ENCODE measurements at places on chromosomes 1 and 21. TPM values are rescaled to one million over a fixed set of nuclear protein-coding genes. Genes with fewer than 3 reads are reported as not detected.

The HPDL gene
- 0.71 TPM for total RNA-seq

The NPPA gene
- not detected for total RNA-seq

The FCAMR gene
- not detected for total RNA-seq

The PCBP3 gene
- 0.54 TPM for total RNA-seq

The MPL gene
- total RNA-seq: not detected

The RGSL1 gene
- total RNA-seq: not detected

GRCh38 chr1:8133190-8133589 is 107.1 kb upstream of the ERRFI1 start:
- no peaks in the 10 kb centered on the region for H3K36me3 ChIP-seq
- H3K27me3 ChIP-seq: no peaks in the 10 kb centered on the region
- H3K27ac ChIP-seq: peak overlapping the region; percentile 96
- DNase-seq: no peak
- peaks cover 36% of the 10 kb centered on the region for H3K4me1 ChIP-seq

DNA sequence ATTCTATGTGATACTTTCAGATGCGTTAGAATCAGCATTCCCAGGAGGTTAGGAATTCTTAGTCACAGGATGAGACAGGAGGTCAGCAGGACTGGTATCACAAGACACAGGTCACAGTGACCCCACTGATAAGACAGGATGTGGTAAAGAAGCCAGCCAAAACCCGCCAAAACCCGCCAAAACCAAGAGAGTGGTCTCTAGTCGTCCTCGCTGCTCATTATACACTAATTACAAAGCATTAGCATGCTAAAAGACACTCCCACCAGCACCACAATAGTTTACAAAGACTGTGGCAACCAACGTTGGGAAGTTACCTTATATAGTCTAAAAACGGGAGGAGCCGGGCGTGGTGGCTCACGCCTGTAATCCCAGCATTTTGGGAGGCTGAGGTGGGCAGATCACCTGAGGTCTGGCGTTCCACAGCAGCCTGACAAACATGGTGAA is 13.9 kb upstream of the ACTA1 start:
- no peak overlapping the region for H3K4me3 ChIP-seq
- no peak overlapping the region for H3K27ac ChIP-seq
- no peaks in the 10 kb centered on the region for H3K4me1 ChIP-seq
- no peaks in the 10 kb centered on the region for H3K27me3 ChIP-seq
- DNase-seq: no peak
- H3K36me3 ChIP-seq: peaks cover 54% of the 10 kb centered on the region

- H3K27ac ChIP-seq: peak overlapping the region; percentile 67
- H3K36me3 ChIP-seq: no peaks in the 10 kb centered on the region
- no peak overlapping the region for H3K4me3 ChIP-seq
Observed at GRCh38 chr21:36149788-36150711, 6.6 kb upstream of the DOP1B start.

GRCh38 chr1:17104782-17105181 is 14.5 kb downstream of the PADI2 start:
- no peaks in the 10 kb centered on the region for H3K4me1 ChIP-seq
- no peak overlapping the region for H3K27ac ChIP-seq
- H3K36me3 ChIP-seq: no peaks in the 10 kb centered on the region
- H3K4me3 ChIP-seq: no peak overlapping the region
- no peak for DNase-seq

DNA sequence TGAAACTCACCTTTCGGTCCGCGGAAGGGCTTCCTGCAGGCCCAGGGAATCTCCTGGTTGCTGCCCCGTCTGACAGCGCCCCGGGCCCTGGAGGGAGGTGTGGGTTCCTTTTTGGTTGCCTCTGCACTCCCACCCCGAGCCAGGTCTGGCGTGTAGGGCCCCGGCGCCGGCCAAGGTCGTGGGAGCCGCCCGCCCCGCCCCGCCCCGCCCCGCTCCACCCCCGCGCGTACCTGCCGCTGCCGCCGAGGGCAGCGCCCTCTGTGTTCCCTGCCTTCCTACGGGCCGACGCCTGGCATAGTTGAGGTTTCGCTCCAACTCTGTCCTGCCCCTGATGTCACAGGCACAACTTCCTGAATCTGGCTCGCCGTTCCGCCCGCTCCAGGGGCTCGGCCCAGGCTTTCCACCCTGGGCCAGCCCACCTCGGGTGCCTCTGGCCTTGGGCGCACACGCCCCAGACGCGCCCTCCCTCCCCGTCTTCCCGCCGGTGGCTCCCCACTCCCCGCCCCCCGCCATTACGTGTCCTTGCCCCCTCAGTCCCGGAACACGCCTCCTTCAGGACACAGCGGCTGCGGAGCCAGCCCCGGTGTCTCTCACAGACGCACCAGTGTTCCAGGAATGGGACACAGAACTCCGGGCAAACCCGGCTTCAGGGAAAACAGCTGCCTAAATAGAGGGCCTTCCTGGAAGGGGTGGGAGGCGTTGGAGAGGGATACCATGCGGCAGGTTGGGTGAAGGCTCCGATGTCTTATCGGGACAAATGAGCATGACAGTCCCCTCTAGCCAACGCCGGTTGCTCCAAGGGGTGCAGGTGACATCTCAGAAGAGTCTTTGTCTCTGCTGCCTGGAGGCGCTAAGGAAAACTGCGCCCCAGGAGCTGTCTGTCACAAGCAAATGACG is at the start of gene KIAA0040:
TSS of gene KIAA0040 (minus strand) at position 147 of the 897 bp plus-strand sequence. CDS start 31,763 bp downstream, outside the sequence.
- no peaks in the 10 kb centered on the region for H3K36me3 ChIP-seq
- H3K4me3 ChIP-seq: peak within 1 kb of the TSS; percentile 80
- peaks cover 12% of the 10 kb centered on the region for H3K4me1 ChIP-seq
- peak within 1 kb of the TSS; percentile 91 for H3K27ac ChIP-seq

- no peak overlapping the region for H3K4me3 ChIP-seq
- H3K27me3 ChIP-seq: no peaks in the 10 kb centered on the region
- peaks cover 25% of the 10 kb centered on the region for H3K4me1 ChIP-seq
Observed at GRCh38 chr1:24418898-24419628, 3.5 kb downstream of the NIPAL3 start.

- no peak overlapping the region for H3K4me3 ChIP-seq
- no peaks in the 10 kb centered on the region for H3K4me1 ChIP-seq
- DNase-seq: no peak
- H3K27ac ChIP-seq: no peak overlapping the region
- no peaks in the 10 kb centered on the region for H3K27me3 ChIP-seq
- no peaks in the 10 kb centered on the region for H3K36me3 ChIP-seq
Observed at GRCh38 chr1:55618199-55618598, 403.0 kb upstream of the USP24 start.

- H3K4me1 ChIP-seq: peaks cover 52% of the 10 kb centered on the region
- H3K27me3 ChIP-seq: no peaks in the 10 kb centered on the region
- DNase-seq: peak; percentile 94
- no peak overlapping the region for H3K4me3 ChIP-seq
Observed at GRCh38 chr1:27011058-27011764, 1.4 kb downstream of the TENT5B start.

GRCh38 chr1:30358500-30358899 is 364.9 kb downstream of the MATN1 start:
- no peak overlapping the region for H3K27ac ChIP-seq
- no peak overlapping the region for H3K4me3 ChIP-seq
- H3K4me1 ChIP-seq: no peaks in the 10 kb centered on the region
- no peaks in the 10 kb centered on the region for H3K36me3 ChIP-seq
- no peak for DNase-seq

DNA sequence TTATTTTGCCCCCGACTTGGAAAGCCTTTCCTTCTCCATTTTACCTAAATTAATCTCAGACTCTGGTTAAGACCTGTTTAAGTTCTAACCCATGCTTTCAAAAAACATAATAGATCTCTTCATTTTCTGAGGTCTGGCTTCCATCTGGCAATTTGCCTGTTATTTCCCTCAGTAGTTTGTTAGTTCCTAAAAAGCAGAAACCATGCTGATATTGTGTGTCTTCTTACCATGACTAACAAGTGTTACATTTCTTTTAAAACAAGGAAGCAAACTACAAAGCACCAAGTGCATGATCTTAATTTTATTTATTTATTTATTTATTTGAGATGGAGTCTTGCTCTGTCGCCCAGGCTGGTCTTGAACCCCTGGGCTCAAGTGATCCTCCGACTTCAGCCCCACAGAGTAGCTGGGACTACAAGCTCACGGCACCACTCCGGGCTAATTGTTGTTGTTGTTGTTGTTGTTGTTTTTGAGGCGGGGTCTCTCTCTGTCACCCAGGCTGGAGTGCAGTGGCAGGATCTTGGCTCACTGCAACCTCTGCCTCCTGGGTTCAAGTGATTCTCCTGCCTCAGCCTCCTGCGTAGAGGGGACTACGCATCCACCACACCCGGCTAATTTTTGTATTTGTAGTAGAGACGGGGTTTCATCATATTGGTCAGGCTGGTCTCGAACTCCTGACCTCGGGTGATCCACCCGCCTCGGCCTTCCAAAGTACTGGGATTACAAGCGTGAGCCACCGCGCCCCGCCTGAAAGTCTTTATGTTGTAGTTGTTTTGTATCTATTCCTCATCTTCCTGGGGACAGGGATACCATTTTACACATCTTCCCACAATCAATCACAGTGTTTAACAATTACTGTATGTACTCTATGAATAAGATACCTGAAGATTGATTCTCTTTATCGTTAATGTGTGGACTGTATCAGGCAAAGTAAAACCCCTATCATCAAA is 1.3 kb upstream of the PATJ start:
- no peaks in the 10 kb centered on the region for H3K36me3 ChIP-seq
- no peak for DNase-seq
- no peak overlapping the region for H3K4me3 ChIP-seq
- H3K27ac ChIP-seq: peak overlapping the region; percentile 97
- H3K27me3 ChIP-seq: no peaks in the 10 kb centered on the region
- peaks cover 4% of the 10 kb centered on the region for H3K4me1 ChIP-seq

- no peak overlapping the region for H3K27ac ChIP-seq
- H3K36me3 ChIP-seq: peaks cover 9% of the 10 kb centered on the region
- no peaks in the 10 kb centered on the region for H3K4me1 ChIP-seq
- H3K27me3 ChIP-seq: no peaks in the 10 kb centered on the region
- H3K4me3 ChIP-seq: no peak overlapping the region
Observed at GRCh38 chr21:46205766-46206162, 21.5 kb upstream of the SPATC1L start.

- no peak overlapping the region for H3K4me3 ChIP-seq
- H3K36me3 ChIP-seq: no peaks in the 10 kb centered on the region
- H3K27me3 ChIP-seq: no peaks in the 10 kb centered on the region
- no peak overlapping the region for H3K27ac ChIP-seq
Observed at GRCh38 chr21:34996304-34997101, 52.6 kb downstream of the RUNX1 start.

DNA sequence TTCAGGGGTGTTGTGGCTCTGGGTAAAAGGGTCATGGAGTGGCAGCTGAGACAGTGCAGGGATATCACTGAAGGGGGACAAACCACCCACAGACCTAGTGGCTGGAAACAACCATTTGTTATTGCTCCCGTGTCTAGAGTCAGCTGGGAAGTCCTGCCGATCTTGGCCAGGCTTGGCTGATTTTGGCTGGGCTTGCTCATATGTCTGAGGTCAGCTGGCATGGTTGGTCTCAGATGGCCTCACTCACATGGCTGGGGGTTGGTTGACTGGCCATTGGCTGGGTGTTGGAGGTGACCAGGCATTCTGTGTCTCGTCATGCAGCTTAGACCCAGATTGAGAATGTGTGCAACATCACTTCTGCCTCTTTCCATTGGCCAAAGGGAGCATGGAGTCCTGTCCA is 203.8 kb upstream of the POU3F1 start:
- H3K36me3 ChIP-seq: no peaks in the 10 kb centered on the region
- no peak overlapping the region for H3K27ac ChIP-seq
- DNase-seq: no peak
- H3K4me1 ChIP-seq: no peaks in the 10 kb centered on the region
- H3K27me3 ChIP-seq: no peaks in the 10 kb centered on the region
